ENCODE measurements at places on chromosomes 7 and 10. TPM values are rescaled to one million over a fixed set of nuclear protein-coding genes. Genes with fewer than 3 reads are reported as not detected.

- DNase-seq: no peak
Observed at GRCh38 chr7:584122-584465, 64.4 kb upstream of the PDGFA start.

DNA sequence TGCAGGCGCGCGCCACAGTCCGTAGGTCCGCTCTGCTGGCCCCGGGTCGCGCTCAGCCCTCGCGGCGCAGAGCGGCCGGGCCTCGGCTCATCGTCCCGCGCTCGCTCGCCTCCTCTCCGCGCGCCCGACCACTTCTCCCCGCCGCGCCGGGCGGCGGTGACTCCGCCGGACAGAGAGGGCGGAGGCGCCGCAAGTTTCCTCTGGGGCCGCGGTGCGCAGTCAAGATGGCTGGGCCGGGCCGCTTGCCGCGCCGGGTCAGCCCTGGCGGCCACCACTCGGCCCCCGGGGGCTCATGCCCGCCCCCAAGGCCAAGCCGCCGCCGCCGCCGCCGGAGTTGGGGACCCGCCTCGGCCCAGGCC, 441 bp downstream of the FZD8 start:
- DNase-seq: no peak

- DNase-seq: no peak
Observed at GRCh38 chr7:5598769-5599371, 175.2 kb upstream of the TNRC18 start.

Gene PNLIPRP3
- 0.14 TPM for total RNA-seq

DNA sequence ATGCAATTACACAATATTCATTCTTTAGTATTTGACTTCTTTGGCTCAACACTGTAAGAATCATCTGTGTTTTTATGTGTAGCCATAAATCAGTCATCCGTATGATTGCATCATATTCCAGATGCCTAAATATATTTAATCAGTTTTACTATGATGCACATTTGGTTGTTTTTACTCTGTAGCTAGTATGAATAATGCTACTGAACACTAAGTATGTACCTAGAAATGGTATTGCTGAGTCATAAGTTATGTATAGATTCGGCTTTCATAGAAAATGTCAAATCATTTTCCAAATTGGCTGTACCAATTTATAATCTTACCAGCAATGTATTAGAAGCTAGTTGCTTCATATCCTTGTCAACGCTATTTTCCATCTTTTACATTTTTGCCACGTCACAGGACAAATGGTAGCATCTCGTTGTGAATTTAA, 197.3 kb upstream of the PLXNA4 start:
- DNase-seq: no peak

DNA sequence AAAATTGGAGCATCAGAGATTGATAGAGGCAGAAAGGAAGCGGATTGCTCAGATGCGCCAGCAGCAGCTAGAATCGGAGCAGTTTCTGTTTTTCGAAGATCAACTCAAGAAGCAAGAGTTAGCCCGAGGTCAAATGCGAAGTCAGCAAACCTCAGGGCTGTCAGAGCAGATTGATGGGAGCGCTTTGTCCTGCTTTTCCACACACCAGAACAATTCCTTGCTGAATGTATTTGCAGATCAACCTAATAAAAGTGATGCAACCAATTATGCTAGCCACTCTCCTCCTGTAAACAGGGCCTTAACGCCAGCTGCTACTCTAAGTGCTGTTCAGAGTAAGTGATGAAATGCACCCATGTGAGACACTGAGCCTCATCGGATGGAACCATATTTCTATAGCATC, 33.1 kb downstream of the STAMBPL1 start:
- peak; percentile 26 for DNase-seq

- no peak for DNase-seq
Observed at GRCh38 chr7:4830176-4830575, 31.7 kb downstream of the PAPOLB start.

- DNase-seq: peak; percentile 44
Observed at GRCh38 chr7:50449881-50450589, at the start of gene FIGNL1. Gene FIGNL1, minus strand, starts transcription at chr7:50450350. Its CDS starts 3,063 bp downstream, at chr7:50447287.

Gene LRRN3
- 0.32 TPM for total RNA-seq

GRCh38 chr10:55929291-55929690, 431.8 kb downstream of the ZWINT start:
- DNase-seq: no peak

GRCh38 chr7:15719311-15719710, 32.8 kb upstream of the MEOX2 start:
- DNase-seq: no peak

GRCh38 chr7:76328389-76328788, 25.9 kb downstream of the HSPB1 start:
- DNase-seq: no peak

GRCh38 chr10:69703766-69704630, 74.0 kb downstream of the FAM241B start:
- no peak for DNase-seq

GRCh38 chr7:42935861-42936260, 3.7 kb downstream of the MRPL32 start:
- no peak for DNase-seq
